NCI-H187 treated with DMSO at 0.1 percent for 48 hours (cell line): ENCODE measurements at places on chromosomes 12 and 14.

DNA sequence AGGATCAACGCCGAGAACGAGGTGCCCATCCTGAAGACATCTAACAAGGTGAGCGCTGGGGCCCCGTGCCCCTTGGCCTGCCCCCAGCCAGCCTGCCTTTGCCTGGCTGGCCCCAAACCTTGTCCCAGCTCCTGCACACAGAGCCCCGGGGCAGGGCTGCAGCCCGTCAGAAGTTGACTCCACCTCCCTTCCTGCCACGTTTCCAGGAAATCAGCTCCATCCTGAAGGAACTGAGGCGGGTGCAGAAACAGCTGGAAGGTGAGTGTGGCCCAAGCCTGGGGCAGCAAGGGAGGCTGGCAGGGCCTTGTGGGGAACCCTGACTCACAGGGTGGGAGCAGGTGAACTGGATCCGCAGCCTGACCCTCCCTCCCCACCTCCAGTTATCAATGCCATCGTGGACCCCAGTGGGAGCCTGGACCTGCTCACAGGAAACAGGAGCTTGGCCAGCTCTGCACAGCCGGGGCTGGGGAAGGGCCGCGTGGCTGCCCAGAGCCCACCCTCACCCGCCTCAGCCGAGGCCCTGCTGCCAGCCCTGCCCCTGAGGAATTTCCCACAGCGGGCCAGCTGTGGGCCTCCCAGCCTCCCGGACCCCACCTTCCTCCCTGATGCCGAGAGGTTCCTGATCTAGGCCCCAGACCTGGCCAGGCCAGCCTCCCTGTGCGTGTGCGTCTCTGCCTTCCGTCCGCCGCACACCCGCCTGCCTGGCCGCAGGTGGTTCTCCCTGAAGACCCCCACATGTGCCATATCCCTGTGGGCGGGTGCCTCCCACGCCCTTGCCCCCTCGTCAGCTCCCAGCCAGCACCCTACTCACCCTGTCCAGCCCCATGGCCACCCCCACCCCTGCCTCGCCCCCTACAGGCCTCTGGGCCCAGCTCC, 29.5 kb downstream of the CEP170B start:
- DNase-seq: no peak

DNA sequence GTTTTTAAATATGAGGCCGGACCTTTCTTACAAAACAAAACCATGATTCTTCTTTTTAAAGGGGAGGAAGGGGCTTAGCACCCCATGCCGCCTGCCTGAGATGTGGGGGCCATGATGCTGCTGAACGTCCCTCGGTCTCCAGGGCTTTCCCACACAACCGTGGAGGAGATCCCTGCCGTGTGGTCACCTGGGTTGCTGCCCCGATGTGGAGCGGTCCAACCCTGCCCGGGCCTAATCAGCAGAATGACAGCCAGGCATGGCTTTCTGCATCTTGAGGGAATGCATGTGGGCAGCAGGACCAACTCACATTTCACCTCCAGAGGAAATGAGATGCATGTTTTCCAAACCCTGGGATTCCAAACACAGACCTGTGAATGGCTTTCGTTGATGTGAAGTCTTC, 48.9 kb upstream of the C14orf180 start:
- no peak for DNase-seq

DNA sequence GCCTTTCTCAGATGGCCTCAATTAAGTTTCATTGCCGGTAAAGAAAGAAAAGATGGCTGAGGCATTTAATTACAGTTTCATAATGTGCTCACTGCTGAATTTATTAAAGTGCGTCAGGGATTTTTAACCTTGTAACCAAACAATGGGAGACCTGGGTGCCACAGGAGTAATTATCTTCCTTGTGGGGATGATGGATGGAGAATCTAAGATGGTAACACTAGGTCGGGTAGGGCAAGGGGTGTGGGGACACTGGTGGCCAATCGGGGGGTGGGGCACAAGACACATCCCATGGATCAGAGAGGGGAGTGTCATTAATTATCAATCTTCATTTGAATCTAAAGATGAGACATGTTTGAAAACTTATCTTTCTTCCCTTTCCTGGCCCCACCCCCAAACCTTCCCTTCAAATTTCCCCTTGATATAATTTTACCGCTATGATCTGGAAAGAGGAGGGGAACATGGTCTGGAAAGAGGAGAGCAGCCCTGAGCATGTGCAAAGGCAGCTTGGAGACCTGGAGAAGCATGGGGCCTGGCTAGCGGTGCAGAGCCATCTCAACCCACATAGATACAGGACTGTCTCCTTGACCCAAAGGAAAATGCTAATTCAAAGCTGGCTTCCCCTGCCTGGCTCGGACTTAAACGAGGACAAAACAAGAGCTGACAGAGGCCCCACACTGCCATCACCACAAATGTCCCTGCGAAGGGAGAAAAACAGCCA, 231.3 kb upstream of the NOS1 start:
- no peak for DNase-seq

GRCh38 chr12:75738486-75738885, 227.1 kb upstream of the KRR1 start:
- no peak for DNase-seq

- DNase-seq: no peak
Observed at GRCh38 chr14:68564191-68564825, 228.6 kb downstream of the ZFP36L1 start.

- no peak for DNase-seq
Observed at GRCh38 chr12:2629051-2629450, 165.7 kb upstream of the FKBP4 start.

DNA sequence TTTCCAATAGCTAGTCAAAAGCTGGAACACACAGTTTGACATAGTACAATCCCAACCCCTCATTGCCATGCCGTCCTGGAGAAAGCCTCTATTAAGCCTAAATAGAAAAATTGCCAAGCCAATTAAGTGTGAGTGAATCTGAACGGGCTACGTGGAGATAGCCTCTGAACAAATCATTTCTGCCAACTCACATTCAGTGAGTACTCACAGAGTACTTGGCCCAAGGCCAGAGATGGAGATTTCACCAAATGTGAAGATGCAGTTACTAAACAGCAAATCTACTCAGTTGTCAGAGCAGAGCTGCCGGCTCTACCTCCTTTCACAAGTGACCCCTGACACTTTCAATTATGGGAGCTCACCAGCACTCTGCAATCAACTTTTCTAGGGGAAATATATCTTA, 350.0 kb downstream of the GALC start:
- no peak for DNase-seq

DNA sequence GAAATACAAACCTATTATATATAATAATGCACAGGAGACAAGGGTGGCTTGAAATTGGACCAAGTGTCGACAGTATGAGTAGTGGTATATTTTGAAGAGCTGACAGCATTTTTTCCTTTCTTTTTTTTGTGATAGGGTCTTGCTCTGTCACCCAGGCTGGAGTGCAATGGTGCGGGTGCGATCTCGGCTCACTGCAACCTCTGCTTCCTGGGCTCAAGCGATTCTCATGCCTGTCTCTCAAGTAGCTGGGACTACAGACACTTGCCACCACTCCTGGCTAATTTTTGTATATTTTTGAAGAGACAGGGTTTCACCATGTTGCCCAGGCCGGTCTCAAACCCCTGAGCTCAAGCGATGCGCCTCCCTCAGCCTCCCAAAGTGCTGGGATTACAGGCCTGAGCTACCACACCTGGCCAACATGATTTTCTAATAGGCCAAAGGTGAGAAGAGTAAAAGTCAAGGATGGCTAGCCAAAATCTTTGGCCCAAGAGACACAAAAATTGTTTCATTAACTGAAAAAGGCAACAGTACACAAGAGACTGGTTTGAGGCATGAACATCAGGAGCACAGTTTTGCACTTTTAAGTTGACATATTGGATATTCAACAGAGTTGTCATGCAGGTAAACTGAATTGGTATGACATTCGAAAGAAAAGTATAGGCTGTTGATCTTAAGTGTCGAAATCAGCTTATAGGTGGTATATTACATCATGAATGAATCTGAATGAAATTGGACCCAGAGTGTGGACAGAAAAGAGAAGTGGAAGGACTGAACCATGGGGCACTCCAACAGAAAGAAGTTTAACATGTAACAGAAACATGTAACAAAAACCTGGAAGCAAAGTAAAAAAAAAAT, 12.5 kb downstream of the HNRNPC start:
- DNase-seq: no peak

DNA sequence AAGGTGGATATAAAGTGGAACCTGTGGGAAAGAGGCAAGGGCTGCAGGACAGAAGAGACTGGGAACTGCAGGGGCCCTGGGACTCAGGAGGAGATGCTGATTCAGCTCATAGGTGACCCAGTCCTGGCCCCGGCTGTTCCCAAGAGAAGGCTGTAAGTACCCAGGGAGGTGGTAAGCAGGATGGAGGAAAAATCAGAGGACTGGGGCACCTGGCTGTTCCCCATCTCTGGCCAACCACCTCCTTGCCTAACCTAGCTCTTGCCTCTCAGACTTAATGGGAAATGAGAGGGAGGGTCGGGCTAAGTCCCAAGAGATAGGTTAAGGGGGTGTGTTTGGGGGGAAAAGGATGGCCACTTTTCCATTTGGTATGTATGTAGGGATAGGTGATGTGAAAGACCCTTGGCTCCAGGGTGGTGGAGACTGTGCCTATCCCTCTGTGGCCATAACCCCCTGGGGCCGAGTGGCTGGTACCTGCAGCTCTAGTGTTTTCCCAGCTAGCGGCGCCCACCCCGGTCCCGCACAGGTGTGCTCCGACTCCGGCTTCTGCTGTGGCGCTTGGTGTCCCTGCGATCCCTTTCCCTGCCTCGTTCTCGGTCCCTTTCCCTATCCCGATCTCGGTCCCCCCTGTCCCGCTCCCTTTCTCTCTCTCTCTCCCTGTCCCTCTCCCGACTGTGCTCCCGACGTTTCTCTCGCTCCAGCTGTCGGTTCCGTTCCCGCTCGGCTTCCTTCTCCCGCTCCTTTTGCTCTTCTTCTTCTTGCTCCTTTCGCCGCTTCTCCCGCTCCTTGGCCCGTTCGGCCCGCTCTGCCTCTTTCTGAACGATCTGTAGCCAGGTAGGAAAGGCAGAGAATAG, 1.6 kb upstream of the CDH24 start:
- DNase-seq: no peak

DNA sequence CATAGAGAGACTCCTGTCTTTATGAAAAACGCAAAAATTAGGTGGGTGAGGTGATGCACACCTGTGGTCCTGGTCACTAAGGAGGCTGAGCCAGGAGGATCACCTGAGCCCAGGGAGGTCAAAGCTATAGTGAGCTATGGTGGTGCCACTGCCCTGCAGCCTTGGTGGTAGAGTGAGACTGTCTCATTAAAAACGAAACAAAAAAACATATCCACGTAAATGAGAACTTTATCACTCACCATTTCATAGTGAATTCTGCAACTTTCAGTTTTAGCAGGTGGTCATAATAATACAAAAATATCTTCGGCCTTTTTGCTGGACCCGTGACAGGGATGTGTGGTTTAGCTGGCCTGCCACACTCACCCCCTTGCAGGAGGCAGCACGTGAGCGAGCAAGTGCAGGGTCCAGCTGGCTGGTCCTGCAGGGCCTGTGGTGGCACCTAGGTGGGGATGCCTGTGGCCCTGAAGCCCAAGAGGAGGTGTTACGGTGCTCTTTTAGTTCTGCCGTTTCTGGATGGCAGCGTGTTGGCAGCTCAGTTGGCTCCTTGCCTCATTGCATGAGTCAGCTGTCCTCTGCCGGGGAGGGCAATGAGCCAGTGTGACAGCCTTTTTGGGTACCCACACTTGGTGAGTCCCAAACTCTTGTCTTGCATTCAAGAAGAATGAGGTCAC, 1330.7 kb upstream of the TMEM132C start:
- no peak for DNase-seq
